ENCODE measurements at places on chromosomes 1 and 21.
A peak's percentile ranks its signal among the peaks of the same experiment; 100 is the strongest.

- no peak for DNase-seq
Observed at GRCh38 chr1:162536511-162536910, 25.0 kb upstream of the UAP1 start.

DNA sequence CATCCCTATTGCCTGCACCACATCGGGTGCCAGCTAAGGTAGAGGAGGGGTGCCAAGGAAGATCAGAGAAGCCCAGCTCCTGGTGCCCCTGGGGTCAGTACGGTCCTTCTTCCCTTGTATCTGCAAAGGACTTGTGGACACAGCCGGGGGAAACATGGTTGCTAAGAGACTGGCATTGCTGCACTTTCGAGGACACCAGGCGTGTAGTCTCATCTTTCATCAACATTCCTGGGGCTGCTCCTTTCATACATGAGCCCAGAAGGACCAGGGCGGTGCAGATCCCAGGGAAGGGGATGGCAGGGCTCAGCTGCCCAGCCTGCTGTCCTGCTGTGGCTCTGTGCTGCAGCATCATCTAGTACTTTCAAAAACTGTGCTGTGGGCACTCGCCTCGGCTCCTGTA lies 61.0 kb downstream of the RUNX1 start:
- no peak for DNase-seq

GRCh38 chr21:42321231-42321630 lies 6.0 kb upstream of the TFF3 start:
- no peak for DNase-seq

- DNase-seq: no peak
Observed at GRCh38 chr1:59143133-59143487, 153.8 kb upstream of the FGGY start.

DNA sequence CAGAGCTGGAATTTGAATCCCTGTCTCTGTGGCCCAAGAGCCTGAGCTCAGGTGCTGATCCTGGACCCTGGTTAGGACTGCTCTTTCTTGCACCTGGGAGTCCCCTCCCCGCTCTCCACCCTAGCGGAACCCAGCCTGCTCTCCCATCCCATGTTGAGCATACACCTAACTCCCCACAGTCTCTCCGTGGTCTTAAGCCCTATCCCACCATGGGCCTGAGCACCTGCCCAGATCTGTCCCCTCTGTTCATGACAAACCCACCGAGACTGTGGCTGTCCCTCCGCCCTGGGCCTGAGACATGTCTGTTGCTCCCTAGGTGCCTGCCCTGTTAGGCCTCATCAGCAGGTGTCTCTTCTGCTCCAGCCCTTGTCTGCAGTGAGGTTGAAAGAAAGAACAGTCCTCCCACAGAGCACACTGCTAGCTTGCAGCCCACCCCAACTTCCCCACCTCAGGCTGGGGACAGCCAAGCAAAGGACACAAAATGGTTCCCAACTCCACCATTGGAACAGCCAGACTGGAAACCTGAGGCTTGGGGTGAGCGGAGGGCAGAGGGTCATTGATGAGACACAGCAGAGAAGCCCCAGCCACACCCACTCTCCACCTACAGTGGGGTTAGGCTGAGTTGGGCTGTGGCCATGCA lies 118.5 kb downstream of the MATN1 start:
- DNase-seq: no peak

DNA sequence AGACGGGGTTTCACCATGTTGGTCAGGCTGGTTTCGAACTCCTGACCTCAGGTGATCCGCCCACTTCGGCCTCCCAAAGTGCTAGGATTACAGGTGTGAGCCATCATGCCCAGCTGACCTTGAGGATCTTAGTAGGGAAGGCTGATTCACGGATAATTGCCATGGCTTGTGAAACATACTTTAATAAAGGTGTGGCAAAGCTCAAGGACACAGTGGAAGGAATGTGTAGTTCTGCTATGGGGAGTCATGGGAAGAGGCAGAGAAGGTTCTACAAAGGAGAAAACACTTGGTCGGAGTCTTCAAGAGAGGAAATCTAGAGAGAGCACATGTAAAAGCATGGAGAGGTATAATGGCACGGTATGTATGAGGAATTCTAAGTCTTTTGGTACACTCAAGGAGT lies 12.7 kb upstream of the PTCH2 start:
- DNase-seq: no peak

- no peak for DNase-seq
Observed at GRCh38 chr1:85224734-85225623, 24.2 kb upstream of the SYDE2 start.

GRCh38 chr1:109980324-109981003 lies 4.1 kb upstream of the AHCYL1 start:
- DNase-seq: peak; percentile 31

- DNase-seq: no peak
Observed at GRCh38 chr1:227192163-227192562, 126.1 kb downstream of the CDC42BPA start.

DNA sequence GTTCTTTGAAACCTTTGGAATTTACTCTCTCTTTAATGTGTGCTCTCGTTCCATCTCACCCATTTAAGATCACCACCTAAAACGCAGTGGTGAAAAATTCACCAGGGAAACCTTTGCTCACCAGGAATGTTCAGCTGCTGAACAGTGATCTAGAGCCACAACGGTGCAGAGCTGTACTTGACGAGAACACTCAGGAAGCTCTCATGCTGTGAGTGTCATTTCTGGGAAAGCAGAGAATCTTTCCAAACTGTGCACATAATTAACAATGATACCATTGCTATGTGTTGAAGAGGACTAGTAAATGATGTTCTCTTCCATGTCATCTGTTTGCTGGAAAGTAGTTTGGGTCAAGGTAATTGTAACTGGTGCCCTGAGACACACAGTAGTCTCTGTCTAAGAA lies 117.1 kb downstream of the ZZZ3 start:
- no peak for DNase-seq

DNA sequence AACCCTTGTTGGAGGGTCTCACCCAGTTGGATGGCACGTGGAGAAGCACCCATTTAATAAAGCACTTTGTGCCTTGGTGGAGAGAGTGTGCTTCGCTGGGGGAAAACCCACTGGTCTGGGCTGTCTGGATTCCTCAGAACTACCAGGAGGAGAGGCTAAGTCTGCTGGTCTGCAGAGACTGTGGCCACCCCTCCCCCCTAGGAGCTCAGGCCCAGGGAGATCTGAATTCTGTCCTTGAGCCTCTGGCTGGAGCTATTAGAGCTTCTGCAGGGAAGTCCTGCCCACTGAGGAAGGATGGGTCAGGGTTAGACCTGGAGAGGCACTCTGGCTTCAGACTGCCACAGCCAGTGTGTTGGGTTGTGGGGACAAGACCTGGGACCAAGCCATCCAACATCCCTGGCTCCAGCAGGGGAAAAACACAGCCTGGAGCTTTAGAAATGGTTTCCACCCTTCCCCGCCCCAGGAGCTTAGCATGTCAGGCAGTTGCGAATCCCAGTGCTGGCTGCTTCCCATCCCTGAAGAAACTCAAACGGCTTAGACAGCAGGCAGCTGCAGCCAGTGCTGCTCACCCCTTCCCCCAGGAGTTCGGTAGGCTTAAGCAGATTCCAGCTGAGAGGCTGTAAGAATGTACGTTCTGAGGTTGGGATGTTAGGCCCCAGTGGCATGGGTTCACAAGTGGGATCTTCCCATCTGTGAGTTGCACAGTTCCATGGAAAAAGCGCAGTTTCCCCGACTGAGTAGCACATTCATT lies 288.3 kb downstream of the TGFB2 start:
- no peak for DNase-seq

DNA sequence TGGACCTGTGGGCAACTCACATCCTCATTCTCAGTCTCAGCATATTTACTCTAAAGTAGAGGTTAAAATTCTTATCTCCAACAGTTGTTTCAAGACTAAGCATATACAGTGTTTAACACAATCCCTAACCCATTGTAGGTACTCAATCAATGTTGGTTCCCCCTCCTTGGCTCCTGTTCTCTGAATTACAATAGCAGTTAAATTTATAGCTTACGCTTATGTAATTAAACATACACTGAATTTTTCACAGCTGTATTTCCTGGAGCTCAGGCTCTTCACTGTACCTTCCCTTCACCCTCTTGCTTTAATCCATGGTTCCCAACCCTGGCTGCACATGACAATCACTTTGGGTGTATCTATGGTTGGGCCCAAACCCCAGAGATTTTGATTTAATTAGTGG lies 89.4 kb downstream of the LPAR3 start:
- no peak for DNase-seq

DNA sequence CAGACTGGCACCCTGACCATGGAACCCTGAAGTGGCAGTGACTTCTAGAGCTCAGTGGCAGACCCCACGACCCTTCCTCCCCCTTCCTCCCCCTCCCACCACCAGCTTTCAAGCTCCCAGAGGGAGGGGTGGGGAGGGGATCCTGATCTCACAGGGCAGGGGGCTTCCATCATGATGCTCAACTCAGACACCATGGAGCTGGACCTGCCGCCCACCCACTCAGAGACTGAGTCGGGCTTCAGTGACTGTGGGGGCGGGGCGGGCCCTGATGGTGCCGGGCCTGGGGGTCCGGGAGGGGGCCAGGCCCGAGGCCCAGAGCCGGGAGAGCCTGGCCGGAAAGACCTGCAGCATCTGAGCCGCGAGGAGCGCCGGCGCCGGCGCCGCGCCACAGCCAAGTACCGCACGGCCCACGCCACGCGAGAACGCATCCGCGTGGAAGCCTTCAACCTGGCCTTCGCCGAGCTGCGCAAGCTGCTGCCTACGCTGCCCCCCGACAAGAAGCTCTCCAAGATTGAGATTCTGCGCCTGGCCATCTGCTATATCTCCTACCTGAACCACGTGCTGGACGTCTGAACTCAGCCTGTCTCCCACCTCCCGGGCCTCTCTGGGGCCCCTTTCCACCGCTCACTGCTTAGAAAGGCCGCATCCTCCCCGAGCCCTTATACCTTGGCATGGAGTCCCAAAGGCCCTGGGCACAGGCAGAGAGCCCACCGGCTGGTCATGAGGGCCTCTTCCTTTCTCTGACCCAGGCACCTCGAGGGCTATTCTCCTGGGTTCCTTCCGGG lies 3.9 kb downstream of the NHLH1 start:
- DNase-seq: no peak

DNA sequence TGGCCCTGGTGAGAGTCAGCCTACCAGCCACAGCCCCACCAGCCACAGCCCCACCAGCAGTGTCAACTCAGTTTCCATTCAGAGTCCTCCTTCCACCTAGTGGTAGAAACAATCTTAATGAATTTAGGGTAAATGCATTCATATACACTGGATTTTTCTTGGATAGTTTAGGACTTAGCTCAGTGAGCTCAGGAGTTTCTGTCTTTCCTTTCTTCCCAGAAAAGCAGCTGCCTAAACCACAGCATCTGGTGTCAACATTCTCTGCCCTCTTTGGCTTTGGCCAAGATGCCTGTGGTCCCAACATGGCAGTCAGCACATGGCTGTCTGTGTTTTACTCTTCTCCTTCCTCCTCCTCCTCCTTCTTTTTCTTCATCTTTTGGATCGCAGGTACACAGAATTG lies 94.0 kb downstream of the CLIC6 start:
- no peak for DNase-seq

DNA sequence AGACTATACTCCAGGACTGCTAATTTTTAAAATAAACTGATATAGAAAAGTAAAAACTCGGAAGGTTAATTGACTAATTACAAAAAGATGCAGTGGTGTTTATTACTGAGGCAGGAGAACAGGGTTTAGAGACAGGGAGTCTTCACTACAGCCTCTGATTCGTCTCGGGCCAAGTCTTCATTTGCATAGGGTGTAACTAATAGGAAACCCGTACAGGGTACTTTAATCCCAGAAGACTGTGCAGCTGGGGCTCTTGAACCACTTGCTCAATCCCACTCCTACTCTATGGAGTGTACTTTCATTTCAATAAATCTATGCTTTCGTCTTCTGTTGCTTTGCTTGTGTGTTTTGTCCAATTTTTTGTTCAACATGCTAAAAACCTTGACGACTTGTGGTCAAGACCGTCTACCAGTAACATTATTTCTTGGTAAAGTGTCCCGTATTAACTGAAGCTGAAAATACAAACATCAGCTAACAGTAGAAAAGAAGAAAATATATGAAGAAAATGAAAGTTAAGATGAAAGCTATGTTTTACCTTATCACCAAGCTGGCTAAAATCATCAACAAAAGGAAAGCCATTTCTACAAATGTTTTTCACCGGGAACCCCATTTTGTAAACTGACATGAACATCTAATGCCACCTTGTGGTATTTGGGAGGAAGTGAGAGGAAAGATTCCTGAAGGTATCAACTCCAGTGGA lies 8.0 kb downstream of the SDHB start:
- DNase-seq: no peak

DNA sequence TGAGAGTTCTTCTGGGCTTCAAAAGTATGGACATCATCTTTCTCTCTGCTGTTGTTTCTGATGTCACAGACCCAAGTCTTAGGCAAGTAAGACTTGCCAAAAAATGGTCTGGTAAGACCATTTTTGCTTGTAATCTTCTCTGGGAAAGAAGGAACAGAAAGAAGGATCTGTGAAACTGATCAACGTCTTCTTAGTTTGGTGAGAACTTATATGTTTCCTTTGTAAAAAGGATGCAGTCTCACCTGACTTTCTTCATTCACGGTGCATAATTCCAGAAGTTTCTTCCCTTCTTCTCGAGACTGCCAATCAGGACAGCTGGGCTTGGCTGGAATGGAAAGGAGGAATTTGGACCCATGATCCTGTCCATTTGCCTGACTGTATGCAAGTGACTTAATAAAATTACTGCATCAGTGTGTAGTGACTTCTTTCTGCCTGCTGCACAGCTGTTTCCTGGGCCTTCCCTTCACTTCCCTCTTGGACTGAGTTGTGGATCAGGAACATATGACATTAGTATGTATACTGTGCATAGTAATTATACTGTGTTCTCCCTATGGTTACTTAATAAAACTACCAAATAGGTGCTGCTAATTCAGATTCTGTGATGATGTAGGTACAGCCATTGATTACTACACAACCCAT lies 7.6 kb upstream of the DENND1B start:
- DNase-seq: no peak

DNA sequence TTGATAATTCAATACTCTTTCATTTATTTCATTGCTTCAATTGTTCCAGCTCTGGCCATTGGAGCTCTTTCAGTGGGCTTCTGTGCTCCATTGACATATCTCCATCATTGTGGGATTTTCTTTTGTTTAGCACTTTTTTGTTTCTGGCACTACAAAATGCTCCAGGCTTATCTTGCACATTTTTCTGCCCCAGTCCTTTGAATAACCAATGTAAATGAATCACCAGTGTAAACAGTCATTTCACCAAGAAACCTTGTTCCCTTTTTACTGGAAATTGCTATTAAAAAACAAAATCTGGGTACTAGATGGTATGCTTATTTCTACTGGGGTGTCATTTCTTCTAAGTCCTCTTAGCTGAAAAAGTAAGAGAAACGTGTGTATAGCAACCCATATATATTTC lies 173.0 kb upstream of the LYPLAL1 start:
- no peak for DNase-seq

DNA sequence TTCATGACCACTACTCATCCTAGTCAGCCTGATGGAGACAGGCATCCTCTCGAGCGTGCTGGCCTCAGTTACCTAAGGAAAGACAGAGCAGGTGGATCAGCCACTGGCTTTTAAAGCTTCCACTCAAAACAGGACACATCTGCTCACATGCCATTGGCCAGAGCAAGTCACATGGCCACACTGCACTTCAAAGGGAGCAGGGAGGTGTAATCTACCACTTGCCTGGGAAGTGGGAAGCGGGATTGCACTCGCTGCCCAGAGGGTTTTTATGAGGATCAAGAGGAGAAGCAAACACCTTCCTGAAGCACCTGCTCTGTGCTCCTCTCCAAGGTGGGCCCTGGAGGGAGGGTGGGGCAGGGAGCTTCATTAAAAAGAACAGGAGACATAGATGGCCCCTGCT lies 108.0 kb downstream of the TAS1R2 start:
- no peak for DNase-seq
